CD4-positive, alpha-beta T cell treated with Interleukin-4 for 4 hours (primary cell): ENCODE measurements at places on chromosomes 12 and 14.

- peak; percentile 75 for DNase-seq
Measured at GRCh38 chr12:39628836-39629235, 9.2 kb upstream of the ABCD2 start.

- no peak for DNase-seq
Measured at GRCh38 chr12:27653661-27654060, 42.6 kb upstream of the REP15 start.

DNA sequence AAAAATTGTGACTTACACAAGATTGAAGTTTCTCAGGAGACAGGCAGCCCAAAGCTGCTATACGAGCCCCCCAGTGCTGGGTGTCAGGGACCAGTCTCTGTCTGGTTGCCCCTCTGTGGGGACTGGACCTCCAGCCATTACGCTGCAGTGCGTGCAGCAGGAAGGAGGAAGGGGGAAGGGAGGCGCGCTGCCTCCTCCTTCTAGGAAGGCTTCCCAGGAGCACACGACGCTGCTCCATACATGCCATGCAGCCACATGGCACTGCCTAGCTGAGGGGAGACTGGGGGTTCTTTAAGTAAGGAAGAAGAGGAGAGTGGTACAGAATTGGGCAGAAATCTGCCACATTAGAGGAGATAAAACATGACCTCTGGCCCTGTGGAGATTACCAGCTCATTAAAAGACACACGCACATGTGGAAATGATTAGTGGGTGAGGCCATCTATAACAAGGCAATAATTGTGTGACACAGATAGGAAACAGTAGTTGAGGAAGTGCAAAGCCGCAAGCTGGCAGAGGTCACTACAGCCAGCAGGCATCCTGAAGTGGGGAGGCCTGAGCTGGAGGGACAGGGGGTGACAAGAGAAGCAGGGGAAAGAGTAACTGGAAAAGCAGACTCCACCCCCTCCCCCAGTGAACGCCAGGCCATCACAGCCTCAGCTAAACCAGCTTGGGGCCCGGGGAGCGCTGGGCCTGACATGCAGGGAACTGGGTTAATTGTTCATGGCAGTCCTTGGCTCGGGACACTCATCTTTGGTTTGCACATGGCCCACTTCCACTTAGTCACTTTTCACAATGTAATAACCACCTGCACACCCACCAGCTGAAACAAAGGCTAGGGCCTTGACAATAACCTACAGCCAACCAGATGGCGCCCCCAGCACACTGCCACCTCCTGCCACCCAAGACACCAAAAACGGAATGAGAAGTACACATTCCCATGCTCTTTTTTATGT, 39.6 kb downstream of the CCDC88C start:
- peak; percentile 70 for DNase-seq

DNA sequence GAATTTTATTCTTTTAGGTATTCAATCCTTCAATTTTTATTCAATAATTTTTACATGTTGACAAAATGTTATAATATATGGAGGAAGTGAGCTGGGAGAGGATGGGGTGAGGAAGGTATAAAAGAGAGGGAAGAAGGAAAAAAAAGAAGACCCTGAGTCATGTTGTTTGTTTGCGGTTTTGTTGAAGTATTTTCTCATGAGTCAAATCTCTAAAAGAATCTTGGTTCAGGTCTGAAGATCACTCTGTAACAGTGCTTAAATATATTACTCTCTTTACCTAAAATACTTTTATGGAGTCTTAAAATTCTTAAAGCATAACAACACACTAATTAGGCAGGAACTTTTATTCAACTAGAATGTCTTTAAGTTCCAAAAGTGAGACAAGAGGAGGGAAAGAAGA, 489.6 kb upstream of the GARIN6 start:
- DNase-seq, result no peak

DNA sequence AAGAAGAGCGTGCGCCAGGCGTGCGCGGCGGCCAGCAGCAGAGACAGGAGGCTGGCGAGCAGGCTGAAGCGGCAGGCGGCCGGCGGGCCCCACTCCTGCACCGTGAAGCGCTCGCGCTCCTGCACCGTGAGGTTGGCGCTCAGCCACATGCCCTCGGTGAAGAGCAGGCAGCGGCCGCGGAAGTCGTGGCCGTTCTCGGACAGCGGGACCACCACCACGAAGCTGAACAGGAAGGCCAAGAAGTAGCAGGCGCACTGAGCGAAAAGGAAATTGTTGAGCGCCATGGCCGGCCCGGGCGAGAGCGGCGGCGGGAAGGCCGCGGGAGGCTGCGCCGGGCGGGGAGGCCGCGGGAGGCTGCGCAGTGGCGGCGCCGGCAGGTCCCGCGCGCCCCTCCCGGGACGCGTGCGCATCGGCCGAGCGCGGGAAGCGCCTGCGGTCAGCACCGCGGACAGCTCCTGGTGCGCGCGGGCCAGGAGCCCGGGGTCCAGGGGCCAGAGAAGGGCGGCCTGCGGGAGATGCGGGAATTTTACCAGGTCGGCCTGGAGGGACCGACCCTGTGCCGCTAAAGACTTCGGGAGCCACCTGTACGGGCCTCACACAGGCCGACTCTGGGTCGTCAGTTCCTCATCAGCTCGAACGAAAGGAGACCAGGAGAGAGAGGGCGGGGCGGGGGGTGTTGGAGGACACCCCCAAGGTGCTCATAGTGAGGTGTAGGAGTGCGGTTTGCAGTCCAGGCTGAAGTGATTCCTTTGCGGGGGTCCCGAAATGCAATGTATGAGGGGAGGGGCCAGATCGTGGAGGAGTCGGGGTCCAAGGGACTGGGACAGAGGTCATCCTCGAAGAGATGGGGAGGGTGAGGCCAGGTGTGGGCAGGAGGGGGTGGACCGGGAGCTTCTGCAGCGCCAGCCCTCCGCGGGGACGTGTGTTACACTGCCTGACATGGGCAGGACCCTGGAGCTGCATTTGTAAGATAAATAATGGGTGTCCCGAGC, at the start of gene TMEM179:
TSS of gene TMEM179 (minus strand) at position 315 of the 992 bp plus-strand sequence. CDS start at position 284, 31 bp downstream.
- no peak for DNase-seq
